Frontal cortex (tissue), 4 donors: ENCODE measurements at places on chromosomes 2 and 18.

DNA sequence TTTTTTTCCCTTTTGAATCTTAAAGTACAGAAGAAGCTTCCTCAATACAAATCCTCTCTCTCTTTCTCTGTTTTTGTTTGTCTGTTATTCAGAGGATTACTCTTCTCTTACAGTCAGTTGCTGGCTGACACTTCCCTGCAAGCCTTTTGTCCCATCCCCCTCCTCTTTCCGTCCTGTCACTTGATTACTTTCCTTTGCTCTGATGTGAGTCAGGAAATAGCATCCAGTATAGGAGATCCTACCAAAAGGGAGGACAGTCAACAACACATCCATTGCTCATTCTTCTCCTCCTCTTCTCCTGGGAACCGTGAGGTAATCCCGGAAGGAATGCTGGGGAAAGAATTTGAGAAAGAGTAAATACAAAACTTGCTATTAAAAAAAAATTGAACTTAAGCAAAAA lies 79.3 kb upstream of the SCN7A start:
- DNase-seq, result no peak

GRCh38 chr2:189873696-189874095 lies 89.4 kb downstream of the PMS1 start:
- DNase-seq, result no peak

DNA sequence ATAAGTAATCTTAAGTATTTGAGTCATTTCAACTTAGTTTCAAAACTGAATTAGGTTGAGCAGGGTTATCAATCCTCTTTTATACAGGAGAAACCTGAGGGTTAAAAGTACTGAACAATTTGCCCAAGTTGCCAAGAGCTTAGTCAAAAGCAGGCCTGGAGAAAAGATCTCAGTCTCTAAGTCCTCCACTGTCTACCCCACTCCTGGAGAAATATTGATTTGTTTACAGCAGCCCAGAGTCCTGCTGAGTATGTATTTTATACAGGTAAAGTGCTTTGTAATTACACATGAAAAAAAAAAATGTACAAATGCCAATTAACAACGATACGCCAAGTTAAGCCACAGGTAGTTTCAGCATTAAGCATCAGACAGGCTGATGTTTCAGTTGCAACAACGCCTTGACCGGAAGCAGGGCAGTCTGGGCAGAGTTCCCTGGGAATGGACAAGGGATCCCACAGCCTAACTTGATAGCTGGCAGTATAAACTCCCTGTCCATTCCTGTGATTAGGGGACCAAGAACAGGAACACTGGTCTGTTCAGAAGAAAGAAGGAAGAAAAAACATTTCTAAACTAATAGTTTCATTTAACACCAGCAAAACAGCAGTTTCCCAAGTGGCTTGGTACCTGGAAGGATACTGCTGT lies 132.9 kb downstream of the MYO5B start:
- DNase-seq, result no peak

DNA sequence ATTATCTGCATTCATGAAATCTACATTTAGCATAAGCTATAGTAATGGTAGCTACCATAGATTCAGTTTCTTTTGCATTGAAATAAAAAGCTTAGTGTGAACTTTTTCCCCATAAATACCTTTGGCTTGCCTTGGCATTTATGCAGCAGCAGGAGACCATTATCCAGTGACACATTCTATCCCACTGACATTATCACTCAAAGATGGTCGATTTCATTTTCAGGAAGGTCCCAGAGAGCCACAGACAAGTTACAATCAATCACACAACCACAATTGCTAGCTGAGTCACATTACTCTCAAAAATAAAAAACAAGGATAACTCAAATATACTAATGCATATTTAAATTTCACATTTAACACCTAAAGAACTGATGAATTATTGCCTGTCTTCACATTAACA lies 512.7 kb upstream of the CDH2 start:
- DNase-seq, result no peak

- no peak for DNase-seq
Measured at GRCh38 chr18:70523035-70523791, 234.4 kb downstream of the SOCS6 start.

GRCh38 chr2:60939622-60940021 lies 58.2 kb downstream of the REL start:
- DNase-seq, result no peak

GRCh38 chr2:210655229-210655975 lies 99.0 kb downstream of the CPS1 start:
- DNase-seq, result no peak

GRCh38 chr2:28366496-28367282 lies 26.0 kb upstream of the FOSL2 start:
- no peak for DNase-seq

DNA sequence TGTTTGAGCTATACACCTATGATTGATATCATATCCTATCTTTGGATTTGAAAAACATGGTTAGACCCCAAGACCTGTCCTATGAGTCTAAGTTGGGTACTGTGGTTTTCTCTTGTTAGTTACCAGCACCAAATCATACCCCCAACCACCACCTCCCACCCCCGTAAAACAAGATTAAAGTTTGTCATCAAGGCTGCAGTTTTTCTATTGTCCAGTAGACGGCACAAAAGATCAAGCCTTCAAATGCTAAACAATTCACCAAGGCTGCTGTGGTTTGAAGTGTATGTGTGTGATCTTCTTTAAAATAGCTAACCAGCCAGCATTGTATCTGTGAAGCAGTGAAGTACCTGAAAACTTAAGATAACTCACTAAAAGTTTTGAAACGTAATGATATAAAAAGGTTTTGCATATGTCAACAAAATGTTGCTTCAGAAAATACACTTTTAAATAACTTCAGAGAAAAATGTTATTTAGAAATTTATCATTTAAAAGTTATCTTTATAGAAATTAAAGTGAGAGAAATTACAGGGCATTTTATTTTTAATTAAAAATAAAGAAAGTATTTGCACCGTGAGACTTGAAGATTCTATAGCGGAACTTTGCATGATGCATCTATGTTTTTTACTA lies 5.8 kb upstream of the MEIS1 start:
- DNase-seq, result no peak

GRCh38 chr2:224997802-224998201 lies 44.5 kb downstream of the DOCK10 start:
- no peak for DNase-seq

GRCh38 chr18:55149994-55150393 lies 190.7 kb upstream of the CCDC68 start:
- no peak for DNase-seq

- no peak for DNase-seq
Measured at GRCh38 chr18:76530846-76531245, 35.8 kb upstream of the ZNF516 start.

DNA sequence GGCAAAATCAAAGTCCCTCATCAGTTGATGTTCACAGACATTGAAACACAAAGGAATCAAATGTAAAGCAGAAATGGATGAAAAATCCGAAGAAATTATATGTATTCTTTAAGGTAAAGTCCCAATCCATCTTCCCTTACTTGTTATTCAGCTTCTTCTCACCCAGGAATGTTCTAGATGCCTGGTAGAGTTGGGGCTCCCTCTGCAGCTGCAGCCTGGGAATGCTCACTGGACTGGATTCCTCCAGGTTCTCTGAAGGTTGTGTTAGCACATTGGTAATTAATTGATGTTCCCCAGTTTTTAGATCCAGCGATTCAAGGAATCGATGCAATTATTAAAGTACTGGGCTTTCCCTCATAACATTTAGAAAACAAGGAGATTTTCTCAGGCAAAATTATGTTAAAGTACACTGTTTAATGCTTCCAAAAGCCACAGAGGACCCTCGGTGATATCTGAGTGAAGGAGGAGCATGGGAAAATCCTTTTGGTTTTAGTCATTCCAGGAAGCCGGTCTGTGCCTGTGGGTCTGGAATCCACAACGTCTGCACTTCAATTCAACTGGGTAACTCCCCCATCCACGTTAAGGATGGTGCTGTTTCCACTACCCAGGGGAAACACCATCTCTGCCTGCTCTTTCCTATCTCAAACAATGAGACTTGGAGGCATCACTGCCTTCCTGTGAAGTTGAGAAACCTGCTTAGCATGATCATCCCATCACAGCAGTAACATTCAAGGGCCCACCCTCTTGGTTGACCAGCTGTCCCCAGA lies 22.0 kb downstream of the NTSR2 start:
- DNase-seq, result peak; percentile 30
